Smooth muscle cell of the pulmonary artery (primary cell): ENCODE measurements at places on chromosomes 7 and 10. TPM values are rescaled to one million over a fixed set of nuclear protein-coding genes. Genes with fewer than 3 reads are reported as not detected.

Gene TAS2R39
- not detected in 2 replicates for total RNA-seq

Gene HMX2
- total RNA-seq = not detected in 2 replicates

Gene INA
- 0.33 and 1.3 TPM in 2 replicates for total RNA-seq

Gene FGFR2
- total RNA-seq = 0.03 and 0.07 TPM in 2 replicates

Gene IFIT1B
- 0.03 TPM in 1 of 2 replicates, not detected in the other for total RNA-seq

Gene ST7
- 19.2 and 23.3 TPM in 2 replicates for total RNA-seq

Gene DDIT4
- total RNA-seq = 432 and 503 TPM in 2 replicates

Gene CYP2C19
- not detected in 2 replicates for total RNA-seq

Gene SPACDR
- 0.65 and 0.96 TPM in 2 replicates for total RNA-seq
